ENCODE measurements at places on chromosomes 1 and 21.

GRCh38 chr1:84632673-84633434 is 57.4 kb downstream of the SSX2IP start:
- peak; percentile 90 for DNase-seq

- no peak for DNase-seq
These were observed 5.8 kb downstream of the COQ8A start for GRCh38 chr1:226945858-226946245.

- DNase-seq, result no peak
These were observed 158.6 kb downstream of the MIS18A start for GRCh38 chr21:32120230-32120629.

DNA sequence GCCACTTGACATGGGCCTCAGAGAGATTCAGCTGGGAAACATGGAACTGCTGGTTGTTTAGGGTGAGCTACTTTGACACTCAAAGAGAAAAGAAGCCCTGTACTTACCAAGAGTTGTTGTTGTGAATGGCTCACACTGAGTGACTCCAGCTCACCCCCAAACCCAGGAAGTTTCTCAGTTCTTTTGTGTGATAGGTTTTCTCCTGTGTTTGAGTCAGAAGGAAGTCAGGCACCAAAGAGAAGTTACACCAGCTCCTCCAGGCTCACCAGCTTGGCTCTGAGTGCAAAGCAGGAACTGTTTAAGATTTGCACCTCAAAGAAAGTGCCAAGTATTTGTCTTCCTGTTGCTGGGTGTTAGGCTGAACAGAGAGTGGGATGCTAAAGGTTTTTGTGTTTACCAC is 111.2 kb upstream of the PROX1 start:
- DNase-seq, result no peak

GRCh38 chr1:178010674-178011464 is 41.0 kb upstream of the SEC16B start:
- no peak for DNase-seq

- DNase-seq, result no peak
These were observed 49.3 kb downstream of the SCP2 start for GRCh38 chr1:52976183-52977035.

- DNase-seq, result no peak
These were observed 126.0 kb downstream of the NR5A2 start for GRCh38 chr1:200153277-200154055.

DNA sequence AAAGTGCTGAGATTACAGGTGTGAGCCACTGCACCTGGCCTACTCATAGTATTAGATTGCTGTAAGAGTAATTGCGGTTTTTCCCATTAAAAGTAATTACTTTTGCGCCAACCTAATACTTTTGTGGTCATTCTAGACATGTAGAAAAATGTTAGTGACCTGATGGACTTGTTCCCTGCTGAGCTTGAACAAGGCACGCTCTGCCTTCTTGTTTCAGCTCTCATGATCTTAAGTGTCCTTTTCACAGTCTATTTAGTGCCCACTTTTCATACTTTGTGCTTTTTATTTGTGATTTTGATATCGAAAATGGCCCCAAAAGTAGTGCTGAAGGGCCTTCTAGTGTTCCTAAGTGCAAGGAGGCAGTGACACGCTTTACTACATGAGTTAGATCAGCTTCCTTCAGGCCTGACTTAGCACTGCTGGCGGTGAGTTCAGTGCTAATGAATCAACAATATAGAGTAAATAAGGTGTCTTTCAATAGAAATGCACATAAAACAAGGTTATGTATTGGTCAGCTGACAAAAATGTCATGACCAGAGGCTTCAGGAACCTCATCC is 5.6 kb upstream of the RD3 start:
- peak; percentile 44 for DNase-seq

GRCh38 chr1:29470788-29471119 is 234.4 kb downstream of the PTPRU start:
- DNase-seq, result no peak

Data from PC-3 (cell line).